ENCODE measurements at places on chromosomes 2 and 18. TPM values are rescaled to one million over a fixed set of nuclear protein-coding genes. Genes with fewer than 3 reads are reported as not detected.

Gene DYSF
- 41.2 TPM for total RNA-seq

Gene GATA6
- total RNA-seq = 22.1 TPM

Gene CCDC74B
- total RNA-seq = 7.2 TPM

Gene HOXD12
- not detected for total RNA-seq

Gene MSH2
- total RNA-seq = 13.1 TPM

Gene C2orf78
- total RNA-seq = not detected

Gene IL36A
- total RNA-seq = not detected

Gene SCG2
- 0.71 TPM for total RNA-seq

Gene EVA1A
- total RNA-seq = 31.7 TPM

Gene SH3YL1
- 42.2 TPM for total RNA-seq

Gene LDLRAD4
- total RNA-seq = 24.6 TPM

Gene RNU2-63P
- not detected for total RNA-seq

Gene FNDC4
- total RNA-seq = 1.6 TPM

Gene SPP2
- not detected for total RNA-seq

Gene UGT1A4
- not detected for total RNA-seq

Gene NEB
- total RNA-seq = 0.83 TPM

Gene CCNYL1
- total RNA-seq = 25.6 TPM

Gene BABAM2
- total RNA-seq = 39.5 TPM

Gene ACADL
- 45.4 TPM for total RNA-seq

Gene PDE6D
- total RNA-seq = 18.5 TPM

Gene SERPINB10
- total RNA-seq = not detected

Gene VSNL1
- total RNA-seq = 1.6 TPM

Gene CYP27A1
- 273 TPM for total RNA-seq

Gene ASXL3
- 1.4 TPM for total RNA-seq

Gene PROKR1
- not detected for total RNA-seq

Gene KIAA2012
- 2.8 TPM for total RNA-seq

Gene TMEM169
- total RNA-seq = 1.2 TPM

Gene RAX
- not detected for total RNA-seq

Gene YPEL5
- total RNA-seq = 98.0 TPM

Gene DLGAP1
- total RNA-seq = 3.8 TPM
